Foreskin fibroblast (primary cell): ENCODE measurements at places on chromosomes 3 and 15.

DNA sequence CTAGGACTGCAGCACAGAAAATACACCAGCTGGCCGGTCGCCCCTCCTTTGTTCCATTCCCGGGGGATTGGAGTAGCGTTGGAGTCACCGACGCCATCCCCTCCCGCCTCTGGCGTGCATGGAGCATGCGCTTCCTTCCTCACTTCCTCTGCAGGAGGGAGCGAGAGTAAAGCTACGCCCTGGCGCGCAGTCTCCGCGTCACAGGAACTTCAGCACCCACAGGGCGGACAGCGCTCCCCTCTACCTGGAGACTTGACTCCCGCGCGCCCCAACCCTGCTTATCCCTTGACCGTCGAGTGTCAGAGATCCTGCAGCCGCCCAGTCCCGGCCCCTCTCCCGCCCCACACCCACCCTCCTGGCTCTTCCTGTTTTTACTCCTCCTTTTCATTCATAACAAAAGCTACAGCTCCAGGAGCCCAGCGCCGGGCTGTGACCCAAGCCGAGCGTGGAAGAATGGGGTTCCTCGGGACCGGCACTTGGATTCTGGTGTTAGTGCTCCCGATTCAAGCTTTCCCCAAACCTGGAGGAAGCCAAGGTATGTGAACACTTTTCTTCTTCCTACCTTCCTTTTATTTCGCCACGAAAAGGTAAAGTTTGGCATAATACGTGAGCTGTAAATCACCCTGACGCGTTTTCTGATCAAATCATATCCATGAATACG is at the start of gene SCG3:
Gene SCG3, plus strand, starts transcription at position 201 of the 661 bp plus-strand sequence. Its CDS starts 253 bp downstream, at position 454.
- peak; percentile 30 for DNase-seq

GRCh38 chr3:71891483-71891882 is 106.5 kb upstream of the PROK2 start:
- DNase-seq = no peak

GRCh38 chr3:170809007-170809974 is 60.7 kb downstream of the RPL22L1 start:
- DNase-seq = peak; percentile 88

DNA sequence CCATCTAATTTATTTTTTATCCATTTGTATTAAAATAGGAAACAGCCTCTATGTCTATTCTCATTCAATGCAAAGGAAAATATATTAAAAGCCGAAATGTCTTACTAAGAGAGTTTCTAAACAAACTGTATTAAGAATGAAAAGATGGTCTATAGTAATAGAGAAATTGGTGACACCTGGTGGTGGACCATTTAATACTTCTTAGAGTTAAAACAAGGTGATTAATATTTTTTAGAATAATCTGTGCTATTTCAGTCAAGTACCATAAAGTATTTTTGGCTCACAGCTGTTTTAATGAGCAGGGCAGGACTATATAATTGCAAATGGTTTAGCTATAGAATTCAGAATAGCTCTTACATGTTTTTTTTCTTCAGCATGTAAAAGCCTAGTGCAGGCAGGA is 55.7 kb downstream of the SYNPR start:
- DNase-seq = peak; percentile 44

GRCh38 chr3:50390508-50391224 is 31.3 kb upstream of the TMEM115 start:
- no peak for DNase-seq

GRCh38 chr15:85750319-85751290 is 44.1 kb downstream of the KLHL25 start:
- no peak for DNase-seq

- DNase-seq = peak; percentile 69
Measured at GRCh38 chr3:111797171-111797615, 61.9 kb upstream of the PHLDB2 start.

DNA sequence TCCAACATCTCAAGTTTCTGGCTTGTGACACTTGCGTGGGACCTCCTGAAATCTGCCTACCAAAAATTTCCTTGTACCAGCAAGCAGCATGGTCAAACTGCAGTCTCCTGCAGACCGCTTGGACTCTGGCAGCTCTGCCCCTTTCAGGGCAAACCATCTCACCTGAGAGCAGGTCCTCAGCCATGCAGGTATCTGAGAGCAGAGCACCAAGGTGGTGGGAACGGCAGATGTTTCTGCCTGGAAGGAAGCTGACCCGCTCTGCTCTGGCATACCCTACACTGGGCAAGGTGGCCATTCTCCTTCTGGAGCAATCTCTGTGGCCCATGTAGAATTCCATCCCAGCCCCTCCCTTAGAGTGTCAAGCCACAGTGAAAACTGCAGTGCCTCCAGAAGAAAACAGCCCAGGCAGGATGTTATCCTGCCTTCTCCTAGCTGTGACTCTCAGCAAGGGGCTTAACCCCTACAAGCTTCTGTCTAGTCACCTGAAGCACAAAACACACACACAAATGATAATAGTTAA is 21.6 kb downstream of the MESD start:
- no peak for DNase-seq

DNA sequence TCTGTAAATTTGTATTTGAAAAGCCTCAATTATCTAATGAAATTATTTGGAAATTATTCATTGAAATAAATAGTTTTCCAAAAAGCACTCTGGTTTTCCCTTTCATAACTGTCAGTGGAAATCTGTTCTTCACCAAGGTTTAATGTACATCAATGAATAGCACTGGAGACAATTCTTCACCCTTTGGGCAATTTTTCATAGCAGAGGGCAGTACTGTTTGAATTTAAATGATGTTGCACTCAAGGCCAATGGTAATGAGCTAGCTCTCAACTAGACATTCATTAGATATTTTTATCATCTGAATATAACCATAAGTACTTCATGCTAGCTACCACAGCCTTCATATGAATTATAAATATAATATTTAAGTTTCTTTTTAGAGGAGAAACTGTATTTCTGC is 658.2 kb upstream of the CCDC54 start:
- DNase-seq = no peak

- DNase-seq = no peak
Measured at GRCh38 chr3:56857178-56857577, 55.4 kb upstream of the ARHGEF3 start.

DNA sequence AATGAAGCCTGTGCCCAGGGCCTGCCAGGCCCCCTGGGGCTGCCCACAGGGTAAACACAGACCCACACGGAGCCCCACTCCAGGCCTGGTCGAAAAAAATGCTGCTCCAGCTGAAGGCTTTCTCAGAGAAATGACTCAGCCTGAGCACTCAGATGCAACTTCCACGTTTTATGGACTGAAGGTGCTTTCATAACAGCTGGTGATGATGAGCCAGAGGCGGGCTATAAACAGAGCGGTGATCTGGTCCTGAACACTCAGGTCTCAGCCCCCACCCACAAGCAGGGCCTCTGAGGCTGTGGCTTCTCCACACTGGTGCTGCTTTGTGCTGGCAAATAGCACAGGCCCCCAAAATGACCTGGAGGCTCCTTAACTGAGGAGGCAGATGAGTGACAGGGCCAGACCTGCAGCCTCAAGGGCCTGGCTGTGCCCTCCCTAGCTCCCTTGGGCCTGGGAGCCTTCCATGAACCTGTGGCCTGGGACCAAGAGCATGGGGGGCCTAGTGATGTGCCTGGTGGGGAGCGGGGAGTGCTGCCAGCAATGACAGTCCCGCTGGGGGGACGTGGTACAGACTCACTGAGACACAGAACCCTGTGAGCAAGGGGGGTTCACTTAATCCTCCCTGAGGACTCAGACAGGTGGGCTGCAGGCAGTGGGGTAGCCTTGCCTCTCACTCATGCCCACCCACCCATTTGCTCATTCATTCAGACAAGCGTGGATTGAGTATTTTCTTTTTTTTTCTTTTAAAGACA is 23.0 kb upstream of the FURIN start:
- DNase-seq = peak; percentile 86
